Cortex of kidney (tissue), 1 donor: ENCODE measurements at places on chromosomes 16 and 17.

GRCh38 chr16:11914210-11915113 is 1.3 kb downstream of the GSPT1 start:
- DNase-seq: no peak

DNA sequence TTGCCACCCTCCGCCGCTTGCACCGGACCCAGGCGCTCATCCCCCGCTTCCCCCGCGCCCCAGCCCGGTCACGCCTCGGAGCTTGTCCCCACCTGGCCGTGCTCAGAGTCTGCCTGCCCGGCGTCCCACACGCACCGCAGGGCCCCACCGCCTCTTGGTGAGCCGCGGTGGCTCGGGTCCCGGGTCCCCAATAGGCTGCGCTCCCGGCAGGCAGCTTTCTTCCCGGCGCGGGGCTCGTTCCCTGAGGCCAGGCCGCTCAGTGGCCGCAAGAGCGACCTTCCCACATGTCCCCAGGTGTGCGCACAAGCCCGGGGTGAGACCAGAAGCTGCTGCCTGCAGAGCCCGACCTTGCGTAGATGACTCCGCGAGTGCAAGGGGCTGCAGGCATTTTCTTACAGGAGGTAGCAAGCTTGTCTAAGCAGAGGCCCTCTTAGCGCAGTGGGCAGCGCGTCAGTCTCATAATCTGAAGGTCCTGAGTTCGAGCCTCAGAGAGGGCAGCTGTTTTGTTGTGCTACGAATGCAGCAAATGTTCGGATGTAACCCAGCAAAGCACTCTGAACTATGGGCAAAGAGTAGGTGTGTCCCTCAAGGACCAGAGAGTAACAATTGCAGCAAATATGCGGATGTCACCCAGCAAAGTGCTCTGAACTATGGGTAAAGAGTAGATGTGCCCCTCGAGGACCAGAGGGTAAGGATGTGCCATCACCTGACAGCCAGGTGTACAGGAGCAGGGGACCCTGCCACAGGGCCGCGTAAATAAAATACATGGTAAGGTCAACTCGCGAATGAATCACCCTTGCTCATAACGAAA is 15.6 kb downstream of the TLE7 start:
- no peak for DNase-seq

GRCh38 chr17:74571621-74572270 is 4.4 kb upstream of the CD300H start:
- no peak for DNase-seq

GRCh38 chr17:4721203-4722135 is 9.8 kb upstream of the MED11 start:
- DNase-seq: no peak

DNA sequence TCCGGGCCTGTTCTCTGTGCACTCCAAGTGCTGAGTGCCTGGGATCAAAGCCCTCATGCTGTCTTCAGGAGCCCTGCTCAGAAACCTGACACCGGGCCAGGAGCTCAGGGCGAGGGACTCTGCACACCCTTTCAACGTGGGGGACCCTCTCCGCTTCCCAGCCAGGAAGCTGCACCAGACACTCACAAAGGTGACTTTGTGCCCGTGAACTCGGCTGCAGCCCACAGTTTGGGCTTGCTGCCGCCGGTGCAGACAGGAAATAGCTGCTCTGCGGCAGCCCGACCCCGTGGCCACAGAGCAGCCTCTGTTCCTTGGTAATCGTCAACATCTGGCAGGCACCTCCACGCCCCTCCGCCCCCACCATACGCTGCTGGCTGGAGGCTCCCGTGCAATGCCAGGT is 93.4 kb upstream of the METRNL start:
- no peak for DNase-seq

DNA sequence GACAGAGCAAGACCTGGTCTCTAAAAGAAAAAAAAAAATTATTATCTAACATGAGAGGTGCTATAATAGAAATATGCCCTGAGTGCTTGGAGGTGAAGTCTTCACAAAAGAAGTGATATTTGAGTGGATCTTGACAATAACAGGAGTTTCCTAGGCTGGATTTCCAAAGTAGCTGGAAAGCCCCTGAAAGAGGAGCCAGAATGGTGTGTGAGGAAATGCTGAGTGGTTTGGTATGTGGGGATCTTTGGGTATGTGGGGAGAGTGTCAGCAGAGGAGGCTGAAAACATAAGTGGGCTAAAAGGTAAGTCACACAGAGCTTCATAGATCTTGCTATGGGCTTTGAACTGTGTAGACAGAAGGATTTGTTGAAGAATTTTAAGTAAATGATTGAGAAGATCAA is 100.1 kb downstream of the YPEL2 start:
- no peak for DNase-seq

DNA sequence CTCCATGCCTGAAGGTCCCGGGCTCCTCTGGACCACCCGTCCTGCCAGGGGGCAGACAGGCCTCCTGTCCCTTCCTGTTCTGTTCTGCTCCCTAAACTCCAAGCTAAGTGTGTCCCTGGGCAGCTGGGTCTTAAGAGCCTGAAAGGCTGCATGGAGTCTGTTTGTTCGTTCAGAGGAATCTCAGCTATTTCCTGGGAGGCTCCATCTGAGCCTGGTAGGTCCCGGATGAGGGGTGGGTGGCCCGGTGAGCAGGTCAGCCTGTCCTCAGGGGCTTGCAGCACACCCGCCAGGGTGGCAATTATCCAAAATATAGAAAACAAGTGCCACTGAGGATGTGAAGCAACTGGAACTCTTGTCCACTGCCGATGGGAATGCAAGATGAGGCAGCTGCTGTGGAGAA is 12.6 kb downstream of the ACTG1 start:
- DNase-seq: no peak

- no peak for DNase-seq
These were observed 72.3 kb downstream of the GP2 start for GRCh38 chr16:20255002-20255401.

GRCh38 chr17:57441270-57441600 is 184.9 kb downstream of the MSI2 start:
- DNase-seq: no peak

- no peak for DNase-seq
These were observed 92.0 kb upstream of the CDH5 start for GRCh38 chr16:66274335-66275110.

- no peak for DNase-seq
These were observed 1.0 kb upstream of the SOX8 start for GRCh38 chr16:980595-980854.

- DNase-seq: no peak
These were observed 388.0 kb upstream of the CA10 start for GRCh38 chr17:52546493-52546892.

DNA sequence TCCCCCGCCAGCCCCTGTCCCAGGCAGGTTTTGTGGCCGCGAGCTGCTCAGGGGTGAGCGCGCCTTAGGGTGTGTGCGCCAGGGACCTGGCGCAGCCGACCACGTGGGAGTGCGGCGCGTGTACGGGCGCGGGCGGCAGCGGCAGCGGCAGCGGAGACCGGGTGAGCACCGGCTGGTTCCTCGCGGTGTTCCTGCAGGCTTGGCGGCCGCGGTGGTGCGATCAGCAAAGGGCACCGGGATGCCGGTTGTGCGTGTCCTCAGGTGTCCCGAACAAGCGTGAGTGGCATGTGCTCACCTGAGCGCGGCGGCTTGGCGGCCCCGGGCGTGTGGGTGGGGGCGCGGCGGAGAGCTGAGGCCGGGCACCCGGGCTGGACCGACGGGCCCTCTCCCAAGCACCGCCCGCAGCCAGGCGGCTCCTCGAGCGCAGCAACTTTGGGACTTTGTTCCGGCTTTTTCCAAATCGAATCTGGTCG is 381 bp upstream of the HSD11B2 start:
- no peak for DNase-seq

DNA sequence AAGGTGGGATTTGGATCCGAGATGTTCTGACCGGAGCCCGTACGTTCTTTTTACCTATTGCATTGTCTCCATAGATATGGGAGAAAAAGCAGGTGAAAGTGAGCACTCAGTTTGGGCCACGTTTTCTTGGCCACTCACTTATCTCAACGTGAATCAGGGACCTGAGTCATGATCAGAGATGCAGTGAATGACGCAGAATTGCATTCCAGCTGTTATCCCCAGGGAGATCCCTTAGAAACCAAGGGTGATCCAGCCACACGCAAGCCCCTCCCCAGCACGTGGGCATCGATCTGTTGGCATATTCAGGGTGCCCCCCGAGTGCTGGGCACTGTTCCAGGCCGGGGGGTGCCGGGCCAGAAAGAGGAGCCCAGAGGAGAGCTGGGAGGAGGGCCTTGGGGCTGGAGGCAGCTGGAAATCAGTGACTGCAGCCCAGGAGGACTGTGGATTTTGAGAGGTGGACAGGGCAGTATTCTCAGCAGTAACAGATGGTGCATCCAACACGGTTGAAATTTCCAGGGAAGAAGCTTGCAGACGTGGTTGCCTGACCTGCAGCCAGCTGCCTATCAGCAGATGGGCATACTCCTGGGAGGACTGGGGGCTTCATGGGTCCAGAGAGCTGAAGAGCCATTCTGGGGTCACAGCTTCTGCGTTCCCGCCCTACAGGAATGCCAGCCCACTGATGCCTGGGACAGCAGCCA is 87.2 kb upstream of the CACNG5 start:
- DNase-seq: no peak

DNA sequence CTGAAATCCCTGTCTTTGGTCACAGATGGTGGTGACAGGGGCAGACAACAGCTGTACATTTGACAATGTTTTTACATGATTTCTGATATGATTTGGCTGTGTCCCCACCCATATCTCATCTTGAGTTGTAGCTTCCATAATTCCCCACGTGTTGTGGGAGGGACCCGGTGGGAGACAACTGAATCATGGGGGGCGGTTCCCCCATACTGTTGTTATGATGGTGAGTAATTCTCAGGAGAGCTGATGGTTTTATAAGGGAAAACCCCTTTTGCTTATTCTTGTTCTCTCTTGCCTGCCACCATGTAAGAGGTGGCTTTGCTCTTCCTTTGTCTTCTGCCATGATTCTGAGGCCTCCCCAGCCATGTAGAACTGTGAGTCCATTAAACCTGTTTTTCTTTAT is 353.9 kb downstream of the CPPED1 start:
- DNase-seq: no peak

GRCh38 chr17:61492759-61493526 is 40.7 kb downstream of the TBX4 start:
- DNase-seq: no peak

DNA sequence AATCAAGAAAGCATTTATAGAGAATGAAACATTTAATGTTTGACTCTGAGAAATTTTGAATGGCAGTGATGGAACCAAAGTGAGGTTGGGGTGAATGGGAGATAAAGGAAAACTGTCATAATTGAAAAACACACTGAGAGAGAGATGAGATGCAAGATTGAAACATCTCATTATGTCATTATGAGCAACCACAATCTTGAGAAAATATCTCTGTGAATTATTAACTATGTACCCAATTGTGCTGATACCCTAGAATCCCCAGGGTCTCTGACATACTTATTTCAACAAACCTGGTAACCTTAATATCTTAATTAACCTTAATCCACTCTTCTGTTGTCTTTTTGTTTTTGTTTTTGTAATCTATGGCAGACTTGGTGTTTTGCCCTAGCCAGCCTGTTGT is 143.5 kb upstream of the HLF start:
- no peak for DNase-seq

- DNase-seq: no peak
These were observed 29.7 kb downstream of the ESRP2 start for GRCh38 chr16:68206245-68206644.

DNA sequence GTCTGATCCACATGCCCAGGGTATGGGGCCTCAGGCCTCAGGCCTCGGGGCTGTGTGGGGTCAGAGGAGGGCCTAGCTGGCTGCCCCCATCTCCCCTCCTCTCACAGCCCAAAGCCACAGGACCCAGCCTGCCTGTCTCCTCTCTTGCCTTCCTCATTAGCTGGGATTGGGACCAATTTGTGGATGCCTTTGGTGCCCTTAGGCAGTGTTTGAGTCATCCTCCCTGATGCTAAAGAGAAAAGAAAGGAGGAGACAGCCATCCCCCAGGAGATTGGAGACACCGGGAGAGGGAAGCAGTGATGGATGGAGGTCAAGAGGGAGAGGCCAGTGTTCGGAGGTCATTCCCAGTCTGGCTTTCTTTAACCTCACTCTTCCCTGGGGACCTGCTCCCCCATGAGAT is 23.3 kb upstream of the NOG start:
- DNase-seq: no peak

- DNase-seq: no peak
These were observed 6.6 kb downstream of the GPS1 start for GRCh38 chr17:82058230-82058854.

DNA sequence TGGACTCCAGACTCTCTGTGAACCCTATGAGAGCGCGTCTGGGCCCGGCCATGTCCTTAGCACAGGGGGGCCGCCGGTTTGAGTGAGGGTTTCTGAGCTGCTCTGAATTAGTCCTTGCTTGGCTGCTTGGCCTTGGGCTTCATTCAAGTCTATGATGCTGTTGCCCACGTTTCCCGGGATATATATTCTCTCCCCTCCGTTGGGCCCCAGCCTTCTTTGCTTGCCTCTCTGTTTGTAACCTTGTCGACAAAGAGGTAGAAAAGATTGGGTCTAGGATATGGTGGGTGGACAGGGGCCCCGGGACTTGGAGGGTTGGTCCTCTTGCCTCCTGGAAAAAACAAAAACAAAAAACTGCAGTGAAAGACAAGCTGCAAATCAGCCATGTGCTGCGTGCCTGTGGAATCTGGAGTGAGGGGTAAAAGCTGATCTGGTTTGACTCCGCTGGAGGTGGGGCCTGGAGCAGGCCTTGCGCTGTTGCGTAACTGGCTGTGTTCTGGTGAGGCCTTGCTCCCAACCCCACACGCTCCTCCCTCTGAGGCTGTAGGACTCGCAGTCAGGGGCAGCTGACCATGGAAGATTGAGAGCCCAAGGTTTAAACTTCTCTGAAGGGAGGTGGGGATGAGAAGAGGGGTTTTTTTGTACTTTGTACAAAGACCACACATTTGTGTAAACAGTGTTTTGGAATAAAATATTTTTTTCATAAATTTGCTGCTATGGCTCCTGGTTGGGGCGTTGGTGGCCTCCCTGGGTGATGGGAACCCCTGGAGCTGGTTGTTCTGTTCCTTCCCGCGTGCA is 23.1 kb downstream of the STAT5A start:
- DNase-seq: no peak

DNA sequence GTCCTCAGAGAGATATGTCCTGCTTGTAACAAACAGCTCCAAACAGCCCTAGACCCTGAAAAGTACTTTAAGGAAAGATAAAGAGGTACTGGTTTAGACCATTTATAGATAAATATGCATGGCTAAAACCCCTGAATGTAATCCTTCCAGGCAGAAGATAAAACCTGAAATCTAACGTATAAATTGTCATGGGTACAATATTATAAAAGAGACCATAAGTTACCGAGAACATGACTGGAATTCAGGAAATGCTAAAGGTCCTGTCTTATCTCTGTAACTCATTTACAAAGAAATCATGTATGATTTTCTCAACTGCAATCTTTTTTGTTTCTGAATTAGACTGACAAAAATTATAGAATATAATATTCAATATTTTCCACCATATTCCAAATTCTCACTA is 9.2 kb upstream of the KANSL1 start:
- no peak for DNase-seq

GRCh38 chr16:88476817-88477397 is 23.8 kb downstream of the ZFPM1 start:
- no peak for DNase-seq

- DNase-seq: no peak
These were observed 17.3 kb upstream of the FOXK2 start for GRCh38 chr17:82502207-82502606.

- no peak for DNase-seq
These were observed 55.3 kb downstream of the NOG start for GRCh38 chr17:56648806-56649205.
